ENCODE measurements at places on chromosomes 11 and 22.

DNA sequence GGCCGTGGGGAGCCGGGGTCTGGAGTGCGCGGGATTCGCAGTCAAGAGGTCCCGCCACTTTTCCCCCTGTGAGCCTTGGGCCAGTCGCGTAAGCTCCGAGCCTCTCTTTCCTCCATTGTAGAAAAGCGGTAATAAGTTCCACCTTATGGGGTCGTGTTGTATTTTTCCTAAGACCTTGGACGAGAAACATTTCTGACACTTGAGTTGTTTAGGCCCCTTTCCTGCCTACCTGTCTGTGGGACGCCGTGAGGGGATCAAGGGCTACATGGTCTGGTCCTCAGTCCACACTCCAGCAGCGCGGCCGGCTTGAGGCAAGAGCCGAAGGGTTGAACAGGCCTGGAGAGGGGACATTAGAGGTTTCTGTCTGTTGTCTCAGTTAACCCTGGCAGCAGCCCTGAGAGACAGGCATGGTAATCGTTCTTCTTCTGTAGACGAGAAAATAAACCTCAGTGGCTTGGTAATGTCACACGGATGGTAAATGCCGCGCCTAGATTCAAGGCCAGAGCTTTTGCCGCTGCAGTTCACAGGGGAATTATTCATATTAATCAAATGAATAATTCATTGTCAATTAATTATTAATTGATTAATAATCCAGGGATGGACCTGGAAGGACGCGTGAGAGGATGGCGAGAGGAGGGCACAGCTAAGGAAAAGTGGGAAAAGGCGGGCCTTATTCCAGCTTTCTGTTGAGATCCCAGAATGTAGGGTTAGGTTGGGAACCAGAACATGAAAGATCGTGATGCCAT is 545 bp downstream of the FEN1 start:
- DNase-seq = no peak

GRCh38 chr11:71496421-71496820 is 30.6 kb upstream of the KRTAP5-7 start:
- no peak for DNase-seq

DNA sequence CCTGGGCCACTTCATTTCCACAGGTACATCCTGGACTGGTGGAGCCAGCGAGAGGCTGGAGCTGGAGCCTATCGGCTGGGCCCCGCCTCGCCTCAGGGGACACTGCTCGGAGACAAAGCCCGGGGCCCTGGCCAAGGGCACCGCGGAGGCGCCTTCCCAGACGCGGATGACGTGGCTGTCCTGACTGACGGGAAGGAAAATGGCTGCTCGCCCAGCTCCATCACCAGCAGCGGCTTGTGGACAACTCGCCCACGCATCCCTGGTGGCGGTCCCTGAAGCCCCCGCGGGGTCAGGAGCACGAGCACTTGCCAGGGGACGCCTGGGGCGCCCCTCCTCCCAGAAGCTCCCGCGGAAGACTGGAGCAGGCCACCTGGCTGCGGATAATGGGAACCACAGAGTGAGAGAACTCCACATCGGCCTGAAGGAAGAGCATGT is 49.6 kb downstream of the CECR2 start:
- no peak for DNase-seq

DNA sequence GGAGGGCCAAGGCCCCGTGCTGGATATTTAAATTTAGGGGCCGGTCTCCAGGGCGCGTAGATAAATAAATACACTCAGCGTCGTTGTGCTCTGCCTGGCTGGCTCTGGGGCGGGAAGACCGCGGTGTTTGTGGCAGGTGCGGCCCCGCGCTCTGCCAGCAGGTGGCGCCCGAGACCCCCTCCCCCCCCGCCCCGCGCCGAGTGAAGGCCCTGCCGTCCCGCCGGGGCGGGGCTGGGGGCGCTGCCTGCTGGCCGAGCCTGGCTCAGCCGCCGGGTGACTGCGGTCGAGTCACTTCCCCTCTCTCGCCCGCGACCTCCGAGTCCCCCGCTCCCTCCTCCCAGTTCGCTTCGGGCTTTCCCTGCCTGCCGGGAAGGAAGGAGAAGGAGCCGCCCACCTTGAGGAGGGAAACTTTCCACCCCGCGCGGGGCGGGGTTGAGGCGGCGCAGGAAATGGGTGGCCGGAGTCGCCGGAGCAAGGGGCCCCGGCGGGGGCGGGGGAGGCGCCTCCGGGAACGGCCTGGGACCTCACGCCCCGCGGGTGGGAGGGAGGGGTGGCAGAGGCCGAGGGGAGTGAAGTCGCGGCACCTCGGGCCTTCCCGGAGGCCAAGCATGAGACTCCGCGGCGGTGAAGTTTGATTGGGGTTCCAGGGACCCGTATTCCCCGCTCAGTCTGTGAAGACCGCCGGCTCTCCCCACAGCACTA is 1.6 kb upstream of the EHBP1L1 start:
- DNase-seq = peak; percentile 91

- DNase-seq = no peak
These were observed 239.9 kb upstream of the ZC3H12C start for GRCh38 chr11:109853156-109853776.

GRCh38 chr22:25167834-25168601 is 31.6 kb upstream of the CRYBB3 start:
- no peak for DNase-seq

DNA sequence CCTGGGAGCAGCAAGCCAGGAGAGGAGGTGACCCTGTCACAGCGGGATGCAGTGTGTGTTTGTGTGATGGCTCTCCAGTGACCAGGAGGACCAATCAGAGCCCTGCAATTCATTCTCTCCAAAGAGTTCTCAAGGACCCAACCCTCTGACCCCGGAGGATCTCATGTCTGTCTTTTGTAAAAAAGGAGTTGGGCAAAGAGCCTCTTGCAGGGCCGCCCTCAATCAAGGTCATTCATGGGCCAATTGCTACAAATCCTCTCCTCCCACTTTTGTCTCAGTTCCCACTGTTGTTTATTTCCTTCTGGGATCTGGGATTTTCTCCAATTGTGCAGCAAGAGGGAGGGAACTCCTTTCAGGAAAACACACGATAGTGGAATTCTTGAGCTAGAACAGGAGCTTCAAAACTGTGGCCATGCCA is 4.0 kb downstream of the TECTA start:
- no peak for DNase-seq

GRCh38 chr11:59918480-59918879 is 19.8 kb upstream of the OOSP1 start:
- DNase-seq = no peak

GRCh38 chr11:129282634-129283033 is 90.5 kb upstream of the ARHGAP32 start:
- DNase-seq = no peak

DNA sequence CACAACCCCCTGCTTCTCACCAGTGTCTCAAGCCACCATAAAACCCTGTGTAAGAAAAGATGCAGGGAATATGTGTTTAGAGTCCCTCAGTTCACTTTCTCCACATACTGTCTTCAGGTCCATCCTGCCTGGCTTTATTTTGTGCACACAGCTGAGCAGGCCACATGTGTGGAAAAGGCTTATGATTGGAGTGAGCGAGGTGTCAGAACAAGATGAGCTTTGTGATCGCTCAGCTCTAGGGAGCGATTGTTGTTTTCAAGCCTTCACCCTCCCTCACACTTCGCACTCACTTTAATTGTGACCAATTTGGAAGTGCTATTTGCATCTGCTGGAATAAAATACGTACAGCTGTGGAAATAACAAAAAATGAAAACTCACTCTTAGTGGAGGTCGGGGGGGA is 931.1 kb upstream of the TENM4 start:
- DNase-seq = no peak

DNA sequence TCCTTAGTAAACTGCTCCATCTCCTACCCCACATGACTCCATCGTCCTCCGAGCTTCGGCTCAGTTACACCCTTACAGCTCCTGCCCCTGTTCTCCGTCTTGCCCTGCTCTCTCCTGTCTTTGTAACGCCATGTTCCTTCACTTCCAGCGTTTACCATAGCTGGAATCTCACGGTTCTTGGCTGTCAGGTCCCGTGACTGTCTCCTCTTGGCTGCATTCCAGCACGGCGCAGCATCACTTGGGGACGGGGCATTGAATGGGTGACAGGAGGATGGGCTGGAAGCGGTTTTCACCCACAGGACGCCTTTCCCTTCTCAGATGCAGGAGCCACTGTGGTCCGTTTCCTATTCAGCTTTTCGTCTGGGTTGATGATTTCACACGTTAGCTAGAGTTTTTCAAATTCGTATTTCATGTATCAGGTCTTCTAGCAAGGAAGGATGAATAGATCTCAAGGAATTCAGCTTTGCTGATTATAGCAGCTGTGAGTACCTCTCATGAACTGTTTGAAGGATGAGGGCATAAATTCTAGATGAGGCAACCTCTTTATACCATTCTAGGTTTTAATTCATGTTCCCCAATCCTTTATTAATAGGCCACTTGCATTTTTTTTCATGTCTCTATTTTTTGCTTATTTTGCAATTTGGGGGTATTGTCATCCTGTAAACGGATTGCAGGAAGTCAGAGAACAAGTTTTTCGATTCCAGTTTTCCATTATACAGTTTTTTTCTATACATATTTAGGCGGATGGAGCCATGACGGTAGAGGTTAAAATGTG is 29.1 kb downstream of the ZBED4 start:
- DNase-seq = no peak

DNA sequence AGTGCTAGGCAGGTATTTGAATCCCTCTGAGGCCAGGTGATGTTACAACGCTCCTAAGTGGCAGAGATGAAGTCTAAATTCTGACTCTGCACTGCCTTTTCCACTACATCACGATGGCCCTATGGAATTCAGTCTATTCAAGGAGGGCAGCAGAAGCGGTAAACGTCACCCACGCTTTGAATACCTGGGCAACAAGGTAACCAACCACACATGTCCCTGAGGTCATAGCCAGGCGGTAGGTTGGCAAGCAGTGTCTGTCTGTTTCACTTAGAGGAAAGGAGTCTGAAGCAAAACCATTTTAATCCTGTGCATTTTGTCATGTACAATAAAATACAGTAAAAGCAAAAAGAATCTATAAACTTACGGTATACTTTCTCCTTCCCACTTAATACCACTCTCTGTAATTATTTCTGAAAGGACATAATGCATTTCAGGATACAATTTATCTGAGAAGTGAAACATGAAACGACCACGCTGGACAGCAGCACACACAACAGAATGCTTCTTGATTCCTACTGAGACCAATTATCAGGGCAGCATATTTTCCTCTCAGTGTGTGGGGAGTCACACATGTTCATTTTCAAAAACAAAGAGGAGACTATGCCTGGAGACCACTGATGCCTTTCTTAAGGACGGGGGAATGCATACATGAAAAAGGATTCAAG is 51.3 kb downstream of the PRDM10 start:
- no peak for DNase-seq

DNA sequence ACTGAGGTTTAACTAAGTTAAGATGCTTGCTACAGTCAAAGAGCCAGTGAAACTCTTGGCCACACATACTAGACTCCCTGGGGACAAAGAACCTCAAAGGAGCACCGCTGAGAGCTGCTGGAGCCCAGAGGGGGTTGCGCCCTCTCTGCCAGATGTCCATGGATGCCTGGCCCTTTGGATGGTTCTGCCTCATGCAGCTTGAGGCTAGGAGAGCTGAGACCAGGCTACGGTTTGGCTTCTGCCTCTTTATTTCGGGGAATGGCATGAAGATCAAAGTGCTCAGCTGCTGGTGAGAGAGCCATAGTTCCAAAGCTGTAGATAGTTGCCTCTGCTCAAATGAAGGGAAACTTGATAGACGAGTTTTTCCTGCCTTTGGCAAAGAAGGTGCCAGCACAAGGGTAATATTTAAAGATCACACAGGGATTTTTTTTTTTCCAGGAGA is 43.0 kb downstream of the RASSF10 start:
- no peak for DNase-seq

- DNase-seq = no peak
These were observed 350.2 kb downstream of the LARGE1 start for GRCh38 chr22:33570110-33570509.

GRCh38 chr22:28379075-28379779 is 300.4 kb downstream of the TTC28 start:
- no peak for DNase-seq

Data from T-helper 22 cell (primary cell).